ENCODE measurements at places on chromosomes 5 and 9.

GRCh38 chr9:8329561-8330283 is 530.1 kb upstream of the DMAC1 start:
- DNase-seq = no peak

DNA sequence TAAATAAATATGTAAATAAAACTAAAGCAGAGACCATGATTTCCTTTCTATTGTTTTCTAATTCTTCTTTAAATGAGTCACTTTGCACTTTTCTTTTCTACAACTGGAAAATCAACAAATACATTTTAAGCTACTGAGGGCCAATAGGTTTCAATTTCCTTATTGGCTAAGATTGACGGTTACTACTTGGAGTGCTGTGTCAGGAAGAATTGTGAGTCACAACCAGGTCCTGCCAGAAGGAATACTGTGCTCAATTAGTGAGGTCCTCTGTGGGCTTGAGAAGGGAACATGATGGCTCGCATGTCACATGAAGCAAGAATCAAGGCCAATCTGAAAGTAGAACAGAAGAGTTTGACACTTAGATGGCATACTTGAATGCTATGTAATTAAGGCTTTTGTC is 110.8 kb downstream of the HMHB1 start:
- DNase-seq = no peak

DNA sequence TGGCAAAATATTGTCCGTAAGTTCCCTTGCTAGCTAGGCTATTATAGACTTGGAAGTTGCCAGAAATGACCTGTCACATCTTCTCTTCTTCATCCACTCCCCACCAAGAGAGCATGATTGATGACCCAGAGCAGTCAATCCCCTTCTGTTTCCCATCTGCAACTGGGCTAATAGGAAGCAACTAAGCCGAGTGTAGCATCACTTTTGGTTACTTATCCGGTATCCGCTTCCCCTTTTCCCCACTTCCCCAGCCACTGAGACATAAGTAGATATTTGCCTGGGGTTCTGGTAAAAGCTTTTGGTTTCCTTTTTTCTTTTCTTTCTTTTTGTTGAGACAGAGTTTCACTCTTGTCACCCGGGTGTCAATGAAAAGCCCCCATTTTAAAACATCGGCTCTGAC is 29.4 kb upstream of the LIFR start:
- DNase-seq = no peak

GRCh38 chr9:34253460-34253837 is 74.6 kb downstream of the UBAP1 start:
- no peak for DNase-seq

DNA sequence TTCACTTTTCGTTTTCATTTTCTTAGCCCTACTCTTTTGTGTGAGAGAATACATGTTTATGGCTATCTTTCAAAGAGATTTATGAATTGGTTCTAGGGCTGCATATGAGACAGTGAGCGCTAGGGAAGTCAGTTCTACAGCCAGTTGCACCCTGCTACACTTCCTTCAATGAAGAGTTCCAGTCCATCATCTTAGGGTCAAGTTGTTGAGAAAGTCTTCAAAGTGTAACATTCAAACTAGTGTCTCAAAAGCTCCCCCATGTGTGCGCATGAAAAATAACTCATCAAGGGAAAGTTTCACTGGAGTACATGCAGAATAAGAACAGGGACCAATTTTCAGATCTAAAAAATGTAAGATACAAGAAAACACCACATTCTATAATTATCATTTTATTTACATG is 317.2 kb downstream of the DEPDC1B start:
- no peak for DNase-seq

DNA sequence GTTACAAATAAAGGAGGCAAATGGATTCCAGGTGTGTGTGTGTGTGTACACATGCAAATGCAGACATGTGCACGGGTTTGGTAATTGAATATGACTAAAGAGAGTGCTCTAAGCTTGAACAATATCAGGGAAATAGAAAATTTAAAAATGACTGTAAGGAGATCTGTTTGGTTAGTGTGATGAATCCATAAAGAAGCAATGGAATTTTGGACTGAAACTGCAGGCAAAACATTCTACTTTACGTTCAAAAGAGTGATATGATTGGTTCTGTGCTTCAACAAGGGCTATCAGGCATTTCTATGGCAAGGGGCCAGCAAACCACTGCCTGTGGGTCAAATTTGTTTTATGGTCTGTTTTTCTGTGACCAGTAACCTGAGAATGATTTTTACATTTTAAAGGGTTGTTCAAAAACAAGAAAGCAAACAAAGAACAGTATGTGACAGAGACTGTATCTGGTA is 332.8 kb upstream of the KLF9 start:
- DNase-seq = no peak

GRCh38 chr5:180463916-180464602 is 30.1 kb upstream of the CNOT6 start:
- no peak for DNase-seq

DNA sequence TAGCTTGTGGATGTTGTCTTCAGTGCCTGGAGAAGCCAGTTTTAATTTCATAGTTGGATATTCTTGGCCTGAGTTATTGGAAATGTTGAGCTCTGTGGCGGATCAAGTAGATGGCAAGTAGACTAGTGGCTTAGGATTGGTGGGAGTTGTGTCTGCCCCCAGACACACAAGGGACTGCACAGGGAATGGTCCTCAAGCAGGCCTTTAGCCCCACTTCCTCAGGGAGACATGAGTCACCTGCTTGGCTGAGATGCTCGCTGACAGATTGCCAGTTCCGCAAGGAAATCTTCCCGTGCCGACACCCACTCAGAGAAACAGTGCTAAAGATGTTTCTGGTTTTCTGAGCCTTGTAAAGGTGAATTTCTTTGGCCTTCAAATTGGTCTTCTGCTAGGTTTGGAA is 18.8 kb upstream of the CATSPER3 start:
- no peak for DNase-seq

DNA sequence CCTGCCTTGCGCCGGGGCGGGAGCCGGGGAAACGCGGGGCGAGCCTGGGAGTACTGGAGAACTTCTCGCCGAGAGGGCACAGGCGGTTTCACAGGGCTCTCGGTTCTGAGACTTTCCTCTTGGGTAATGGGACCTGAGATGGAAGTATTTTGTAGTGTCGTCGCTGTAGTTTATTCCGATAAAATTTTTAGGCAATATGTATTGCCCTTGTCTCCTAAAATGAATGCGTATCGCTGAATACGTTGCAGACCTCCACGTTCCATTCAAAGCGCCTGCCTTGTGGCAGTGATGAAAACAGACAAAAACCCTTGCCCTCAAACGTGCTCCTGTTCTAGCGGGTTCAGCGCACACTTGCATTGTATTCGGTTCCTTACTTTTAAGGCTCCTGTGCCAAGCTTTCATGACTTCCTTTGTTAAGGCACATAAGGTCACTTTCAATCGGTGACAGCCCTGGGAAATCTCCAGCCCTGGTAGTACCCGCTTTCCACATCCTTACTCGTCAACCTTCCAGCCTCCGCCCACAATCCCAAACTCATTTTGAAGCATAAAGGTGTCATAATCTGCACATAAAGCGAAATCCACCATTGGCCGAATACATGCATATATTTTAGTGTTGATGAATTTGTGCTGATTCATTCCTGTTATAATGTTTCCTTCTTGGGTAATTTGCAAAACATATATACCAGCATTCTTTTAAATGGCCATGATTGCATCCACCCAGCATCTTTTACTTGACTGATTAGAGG is 694 bp downstream of the RMI1 start:
- DNase-seq = no peak

GRCh38 chr5:6218116-6218515 is 160.2 kb downstream of the MED10 start:
- DNase-seq = no peak

GRCh38 chr9:30628915-30629567 is 1755.4 kb upstream of the ACO1 start:
- no peak for DNase-seq

- DNase-seq = no peak
Measured at GRCh38 chr5:172785429-172786088, 14.6 kb upstream of the DUSP1 start.

DNA sequence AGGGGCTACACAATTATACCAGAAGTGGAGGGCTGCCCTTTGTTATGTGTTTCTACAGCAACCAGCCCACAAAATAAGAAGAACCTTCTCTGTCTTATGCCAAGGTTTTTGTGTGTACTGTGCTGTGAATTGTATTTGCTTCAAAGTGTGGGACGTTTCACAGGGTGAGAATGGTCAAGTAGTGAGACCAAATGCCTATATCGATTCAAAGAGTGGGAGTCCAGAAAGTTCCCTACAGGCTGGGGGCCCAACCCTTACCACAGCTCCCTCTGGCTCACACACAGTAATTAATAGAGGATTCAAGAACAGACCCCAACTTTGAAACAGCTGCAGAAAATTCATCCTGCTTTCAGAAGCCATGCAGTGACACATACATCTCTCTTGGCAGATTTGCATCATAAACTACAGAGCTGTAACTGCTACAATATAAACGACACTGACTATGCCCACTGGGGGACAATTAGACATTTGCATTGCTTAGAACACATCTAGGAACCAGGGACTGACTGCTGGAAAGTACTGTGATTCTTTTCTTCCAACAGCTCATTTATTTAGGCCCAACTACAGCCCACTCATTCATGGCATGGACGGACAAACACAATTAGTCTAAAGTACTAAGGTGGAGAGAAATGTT is 12.8 kb downstream of the ENC1 start:
- DNase-seq = no peak

DNA sequence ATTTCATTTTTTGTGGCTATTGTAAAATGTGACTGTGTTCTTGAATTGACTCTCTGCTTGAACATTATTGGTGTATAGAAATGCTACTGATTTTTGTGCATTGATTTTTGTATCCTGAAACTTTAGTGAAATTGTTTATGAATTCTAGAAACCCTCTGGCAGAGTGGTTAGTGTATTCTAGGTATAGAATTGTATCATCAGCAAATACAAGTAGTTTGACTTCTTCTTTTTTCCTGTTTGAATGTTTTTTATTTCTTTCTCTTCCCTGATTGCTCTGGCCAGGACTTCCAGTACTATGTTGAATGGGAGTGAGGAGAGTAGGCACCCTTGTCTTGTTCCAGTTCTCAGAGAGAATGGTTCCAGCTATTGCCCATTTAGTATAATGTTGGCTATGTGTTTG is 88.8 kb upstream of the HMHB1 start:
- DNase-seq = no peak

DNA sequence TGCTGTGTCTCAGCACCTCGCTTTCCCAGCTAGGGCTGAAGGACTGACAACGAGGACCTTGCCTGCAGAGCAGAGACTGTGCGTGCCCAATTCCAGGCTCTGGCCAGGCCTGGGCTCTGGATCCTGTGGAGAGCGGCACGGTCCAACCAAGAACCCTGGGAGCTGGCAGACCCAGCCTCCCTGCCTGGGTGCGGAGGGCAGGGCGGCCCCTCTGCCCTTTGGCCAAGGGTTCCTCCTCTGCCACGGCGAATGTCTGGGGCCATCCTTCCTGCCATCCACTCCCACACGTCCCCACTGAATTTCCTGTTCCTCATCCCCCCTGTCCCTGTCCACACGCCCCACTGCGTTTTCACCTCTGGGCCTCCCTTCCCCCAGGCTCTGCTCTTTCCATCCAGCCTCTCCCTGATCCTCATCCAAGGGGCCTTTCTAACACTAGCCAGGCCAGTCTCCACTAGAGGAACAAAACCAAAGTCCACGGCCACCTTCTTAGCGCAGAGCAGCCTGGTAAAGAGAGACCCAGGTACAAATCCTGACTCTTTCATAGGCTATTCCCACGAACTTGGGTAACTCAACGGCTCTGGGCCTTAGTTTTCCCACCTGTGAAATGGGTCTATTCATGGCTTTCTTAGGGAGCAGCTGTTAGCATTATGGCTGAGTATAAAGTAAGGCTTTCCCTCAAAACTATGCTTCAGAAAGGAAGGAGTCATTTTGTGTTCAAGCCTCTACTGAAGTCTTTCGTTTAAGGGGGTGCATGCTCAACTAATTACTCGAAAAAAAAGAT is 95.5 kb upstream of the PHYKPL start:
- no peak for DNase-seq

DNA sequence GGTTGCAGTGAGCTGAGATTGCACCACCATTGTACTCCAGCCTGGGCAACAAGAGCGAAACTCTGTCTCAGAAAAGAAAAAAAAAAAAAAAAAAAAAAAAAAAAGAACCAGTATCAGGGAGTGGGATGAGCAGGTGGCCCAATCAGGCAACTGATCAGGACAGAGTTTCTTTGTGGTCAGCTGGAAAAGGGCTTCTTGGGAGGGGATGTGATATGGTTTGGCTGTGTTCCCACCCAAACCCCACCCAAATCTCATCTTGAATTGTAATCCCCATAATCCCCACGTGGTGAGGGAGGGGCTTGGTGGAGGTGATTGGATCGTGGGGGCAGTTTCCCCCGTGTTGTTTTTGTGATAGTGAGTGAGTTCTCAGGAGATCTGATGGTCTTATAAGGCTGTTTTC is 4.7 kb upstream of the GCNT1 start:
- DNase-seq = no peak

DNA sequence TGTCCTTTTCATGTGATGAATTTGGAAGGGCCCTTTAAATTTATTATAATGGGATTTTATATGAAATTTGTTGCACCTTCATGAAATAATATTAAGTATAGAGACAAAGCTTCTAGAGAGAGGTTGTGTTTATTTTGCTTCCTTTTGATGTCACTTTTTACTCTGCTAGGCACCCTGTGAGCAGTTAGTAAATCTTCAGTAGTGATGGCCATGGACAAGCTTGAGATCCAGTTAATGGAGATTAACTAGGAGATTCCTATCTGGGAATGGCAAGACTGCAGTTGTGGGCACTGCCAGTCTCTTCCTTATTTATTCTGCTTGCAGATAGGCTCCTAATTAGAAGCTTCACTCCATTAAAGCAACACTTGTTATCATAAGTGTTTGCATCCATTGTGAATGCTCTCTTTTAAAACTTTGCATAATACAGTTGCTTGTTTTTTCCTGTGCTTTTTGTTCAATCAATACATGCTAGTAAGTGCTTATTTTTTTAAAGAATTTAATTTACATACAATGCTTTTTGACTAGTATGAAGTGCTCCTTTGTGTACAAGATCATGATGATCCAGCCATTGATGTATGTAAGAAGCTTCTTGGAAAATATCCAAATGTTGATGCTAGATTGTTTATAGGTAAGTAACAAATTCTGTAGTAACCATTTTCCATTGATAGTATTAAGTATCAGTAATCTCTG is 25.9 kb downstream of the UGCG start:
- no peak for DNase-seq

DNA sequence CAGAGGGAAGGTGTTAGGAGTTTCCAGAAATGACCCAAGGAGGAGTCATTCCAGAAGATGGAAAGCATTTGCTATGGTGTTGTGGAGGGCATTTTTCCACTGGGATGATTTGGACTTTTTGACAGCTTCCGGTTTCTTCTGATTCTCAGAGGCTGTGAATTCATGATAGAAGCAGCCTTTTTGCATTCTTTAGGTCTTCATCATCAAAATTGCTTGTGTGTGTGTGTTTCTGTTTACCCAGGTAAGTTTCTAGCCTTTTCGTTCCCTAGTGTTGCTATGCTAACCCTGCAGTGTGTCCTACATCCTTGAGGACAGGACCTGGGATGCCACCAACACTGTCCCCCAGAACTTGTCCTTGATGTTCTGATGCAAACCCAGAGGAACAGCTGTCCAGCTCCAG is 19.6 kb downstream of the IRX1 start:
- DNase-seq = no peak

All from stimulated activated CD4-positive, alpha-beta T cell treated with anti-CD3 and anti-CD28 coated beads, Interleukin-12 subunit alpha, Interleukin-12 subunit beta, amount 100 ng/mL, for 4 hours (primary cell).